Activated CD8-positive, alpha-beta memory T cell treated with anti-CD3 and anti-CD28 coated beads for 1 hour (primary cell): ENCODE measurements at places on chromosomes 7 and 10.

DNA sequence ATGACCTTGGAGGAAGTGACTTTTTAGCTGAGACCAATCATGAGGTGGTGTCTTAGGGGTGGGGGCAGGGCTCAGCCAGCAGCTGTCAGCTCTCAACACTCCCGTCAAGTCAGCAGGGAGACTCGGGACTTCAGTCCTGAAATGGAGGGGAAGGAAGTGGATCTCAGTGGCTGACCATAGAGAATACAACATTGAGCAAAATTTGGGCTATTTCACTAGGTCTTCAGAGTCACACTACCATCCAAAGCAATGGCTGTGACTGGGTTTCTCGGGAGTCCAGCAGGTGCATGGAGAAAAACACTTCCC lies 16.8 kb upstream of the GIMAP6 start:
- no peak for DNase-seq

GRCh38 chr7:156177422-156178055 lies 365.3 kb upstream of the SHH start:
- DNase-seq: no peak

- no peak for DNase-seq
These were observed 128.5 kb upstream of the STEAP1 start for GRCh38 chr7:90025771-90026170.

DNA sequence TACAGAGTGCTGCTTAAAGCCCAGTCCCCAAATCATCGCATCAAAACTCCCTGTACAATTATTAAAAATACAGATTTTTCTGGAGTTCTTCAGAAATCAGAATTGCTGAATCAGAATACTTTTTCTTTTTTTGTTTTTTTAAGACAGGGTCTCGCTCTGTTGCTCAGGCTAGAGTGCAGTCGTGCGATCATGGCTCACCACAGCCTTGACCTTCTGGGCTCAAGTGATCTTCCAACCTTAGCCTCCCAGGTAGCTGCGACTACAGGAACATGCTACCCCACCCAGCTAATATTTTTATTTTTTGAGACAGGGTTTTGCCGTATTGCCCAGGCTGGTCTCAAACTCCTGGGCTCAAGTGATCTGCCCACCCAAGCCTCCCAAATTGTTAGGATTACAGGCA lies 3.9 kb downstream of the BBIP1 start:
- no peak for DNase-seq

GRCh38 chr7:42661312-42661711 lies 250.6 kb downstream of the C7orf25 start:
- no peak for DNase-seq
